Activated CD8-positive, alpha-beta T cell treated with anti-CD3 and anti-CD28 coated beads for 36 hours (primary cell): ENCODE measurements at places on chromosomes 3 and 15. TPM values are rescaled to one million over a fixed set of nuclear protein-coding genes. Genes with fewer than 3 reads are reported as not detected.

DNA sequence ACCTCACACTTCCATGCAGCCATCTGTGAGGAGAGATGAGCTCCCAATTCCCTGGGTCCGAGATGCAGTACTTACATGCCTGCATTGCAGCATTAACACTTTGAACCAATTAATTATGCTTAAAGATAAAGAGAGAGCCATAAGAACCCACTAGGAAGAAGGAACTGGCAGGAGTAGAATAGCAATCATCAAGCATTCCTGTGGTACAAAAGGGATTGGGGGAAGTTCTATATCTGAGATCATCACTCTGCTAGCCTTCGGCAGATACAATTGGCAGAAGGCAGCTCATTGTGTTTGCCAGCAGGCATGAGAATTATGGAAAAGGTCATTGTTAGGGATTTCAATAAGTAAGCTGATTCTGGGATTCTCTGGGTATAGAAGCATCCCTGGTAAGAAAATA lies 891.4 kb downstream of the NTRK3 start:
- no peaks in the 10 kb centered on the region for H3K27me3 ChIP-seq
- DNase-seq, result no peak
- no peak overlapping the region for H3K4me3 ChIP-seq
- no peaks in the 10 kb centered on the region for H3K4me1 ChIP-seq
- no peak overlapping the region for H3K27ac ChIP-seq

- H3K4me1 ChIP-seq, result no peaks in the 10 kb centered on the region
- H3K4me3 ChIP-seq, result no peak overlapping the region
- no peaks in the 10 kb centered on the region for H3K36me3 ChIP-seq
- H3K27ac ChIP-seq, result no peak overlapping the region
- H3K27me3 ChIP-seq, result no peaks in the 10 kb centered on the region
These were observed 17.1 kb upstream of the ABTB1 start for GRCh38 chr3:127655641-127656040.

Gene NPTN
- 27.4 TPM for total RNA-seq

- H3K36me3 ChIP-seq, result no peaks in the 10 kb centered on the region
- no peak overlapping the region for H3K4me3 ChIP-seq
- H3K27ac ChIP-seq, result no peak overlapping the region
- DNase-seq, result no peak
These were observed 58.3 kb downstream of the RBPMS2 start for GRCh38 chr15:64717130-64717529.

GRCh38 chr3:163657088-163657487 lies 1421.2 kb downstream of the SI start:
- H3K4me3 ChIP-seq, result no peak overlapping the region
- H3K4me1 ChIP-seq, result no peaks in the 10 kb centered on the region
- H3K27ac ChIP-seq, result no peak overlapping the region
- no peaks in the 10 kb centered on the region for H3K36me3 ChIP-seq

- no peak for DNase-seq
- H3K4me1 ChIP-seq, result no peaks in the 10 kb centered on the region
- H3K27ac ChIP-seq, result no peak overlapping the region
- peaks cover 4% of the 10 kb centered on the region for H3K27me3 ChIP-seq
- no peaks in the 10 kb centered on the region for H3K36me3 ChIP-seq
- H3K4me3 ChIP-seq, result no peak overlapping the region
These were observed 307.1 kb upstream of the SEMA6D start for GRCh38 chr15:47410247-47410646.

DNA sequence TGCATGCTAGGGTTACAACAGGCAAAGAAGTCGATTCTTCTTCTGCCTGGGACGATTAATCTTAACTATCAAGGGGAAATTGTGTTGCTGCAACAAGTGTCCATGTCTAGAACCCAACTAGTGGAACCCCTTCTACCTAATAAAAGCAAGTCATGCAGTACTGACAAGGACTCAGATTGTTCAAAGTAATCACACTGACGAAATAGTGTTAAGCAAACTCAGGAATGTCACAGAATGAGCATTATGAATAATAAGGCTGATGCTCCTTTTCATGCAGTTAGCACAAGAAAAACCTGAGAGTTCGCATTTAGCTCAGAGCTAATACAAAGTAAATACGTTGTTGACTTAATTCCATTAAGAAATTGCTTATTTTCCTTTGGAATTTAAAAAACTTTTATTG lies 47.5 kb upstream of the TRIM42 start:
- no peaks in the 10 kb centered on the region for H3K36me3 ChIP-seq
- no peaks in the 10 kb centered on the region for H3K4me1 ChIP-seq
- H3K27me3 ChIP-seq, result peaks cover 2% of the 10 kb centered on the region
- DNase-seq, result no peak
- H3K4me3 ChIP-seq, result no peak overlapping the region
- H3K27ac ChIP-seq, result no peak overlapping the region
